ENCODE measurements at places on chromosomes 2 and 18.
A peak's percentile ranks its signal among the peaks of the same experiment; 100 is the strongest.

- peak; percentile 67 for DNase-seq
These were observed 2.3 kb downstream of the NEUROD1 start for GRCh38 chr2:181677912-181678586.

DNA sequence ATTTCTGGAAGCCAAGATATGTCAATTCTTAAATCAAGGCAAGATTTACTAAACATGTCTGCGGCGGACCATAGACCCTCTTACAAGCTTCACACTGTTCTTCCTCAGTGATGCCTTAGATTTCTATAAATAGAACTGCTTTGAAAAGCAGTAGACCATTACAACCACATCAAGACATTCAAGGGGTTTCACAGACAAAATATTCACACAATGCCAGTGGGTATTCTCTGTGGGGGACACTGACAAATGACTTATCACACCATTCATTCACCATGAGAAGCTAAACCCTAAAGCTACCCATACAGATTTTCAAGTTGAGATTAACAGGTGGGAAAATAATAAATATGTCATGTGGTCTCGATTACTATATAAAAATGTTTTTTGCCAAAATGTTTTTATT, 15.9 kb upstream of the LRRTM4 start:
- DNase-seq, result no peak

DNA sequence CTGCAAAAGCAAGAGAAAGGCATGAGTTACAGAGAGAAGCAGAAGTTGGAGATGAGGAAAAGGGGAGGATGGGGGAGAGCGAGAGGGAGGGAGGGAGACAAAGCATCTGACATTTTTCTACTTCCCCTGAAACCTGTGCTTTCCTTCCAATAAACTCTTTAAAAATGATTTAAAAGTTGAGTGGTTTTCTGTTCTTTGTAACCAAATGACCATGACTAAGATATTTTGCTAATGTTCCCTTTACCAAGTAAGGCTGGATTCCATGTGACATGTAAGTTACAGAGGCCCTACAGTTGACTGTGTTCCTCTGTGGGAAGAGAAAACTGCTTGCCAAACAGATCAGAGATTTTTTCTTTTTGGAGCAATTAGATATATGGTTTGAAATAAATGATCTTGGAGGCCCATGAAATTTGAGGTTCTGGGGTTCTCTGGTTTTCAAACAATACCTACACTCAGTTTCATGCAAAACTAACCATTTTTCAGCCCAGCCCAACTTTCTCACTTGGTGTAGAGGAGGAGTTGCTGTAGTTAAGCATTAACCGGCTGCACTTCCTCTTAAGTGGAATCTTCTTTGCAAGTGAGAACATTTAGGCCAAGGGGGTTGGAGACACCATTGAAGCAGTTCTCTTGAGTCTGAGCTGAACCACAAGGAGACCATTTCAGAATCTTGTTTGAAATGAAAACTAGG, 34.5 kb downstream of the INSIG2 start:
- DNase-seq, result peak; percentile 49

DNA sequence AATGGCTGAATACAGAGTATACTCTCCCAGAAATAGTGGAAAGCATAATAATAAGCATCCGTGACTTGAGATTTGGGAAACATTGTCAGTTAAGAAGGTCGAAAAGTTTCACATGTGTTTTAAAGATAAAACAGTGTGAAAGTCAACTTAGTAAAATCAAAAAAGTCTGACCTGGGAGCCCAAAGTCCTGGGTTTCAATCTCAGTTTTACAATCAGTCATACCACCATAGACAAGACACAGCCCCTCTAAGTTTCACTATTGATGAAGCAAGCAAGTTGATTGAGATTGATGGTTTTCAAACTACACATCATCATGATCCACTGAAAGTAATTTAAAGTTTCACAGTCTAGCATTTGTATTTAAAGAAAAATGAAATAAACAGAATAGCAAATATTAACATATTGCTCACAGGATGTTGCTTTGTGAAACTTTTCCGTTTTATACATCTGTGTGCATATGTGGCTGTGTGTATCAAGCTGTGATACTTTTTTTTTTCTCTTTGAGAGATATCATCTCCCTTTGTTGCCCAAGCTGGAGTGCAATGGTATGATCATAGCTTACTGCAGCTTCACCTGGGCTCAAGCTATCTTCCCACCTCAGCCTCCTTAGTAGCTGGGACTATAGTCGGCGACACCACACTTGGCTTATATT, 71.1 kb downstream of the PIK3C3 start:
- DNase-seq, result peak; percentile 41

GRCh38 chr2:72185206-72185605, 37.5 kb upstream of the CYP26B1 start:
- DNase-seq, result no peak

- DNase-seq, result no peak
These were observed 20.8 kb downstream of the IMMT start for GRCh38 chr2:86174445-86174844.

GRCh38 chr18:58893388-58894099, 28.9 kb downstream of the ZNF532 start:
- DNase-seq, result no peak

GRCh38 chr2:40256008-40256407, 195.9 kb downstream of the SLC8A1 start:
- DNase-seq, result no peak

DNA sequence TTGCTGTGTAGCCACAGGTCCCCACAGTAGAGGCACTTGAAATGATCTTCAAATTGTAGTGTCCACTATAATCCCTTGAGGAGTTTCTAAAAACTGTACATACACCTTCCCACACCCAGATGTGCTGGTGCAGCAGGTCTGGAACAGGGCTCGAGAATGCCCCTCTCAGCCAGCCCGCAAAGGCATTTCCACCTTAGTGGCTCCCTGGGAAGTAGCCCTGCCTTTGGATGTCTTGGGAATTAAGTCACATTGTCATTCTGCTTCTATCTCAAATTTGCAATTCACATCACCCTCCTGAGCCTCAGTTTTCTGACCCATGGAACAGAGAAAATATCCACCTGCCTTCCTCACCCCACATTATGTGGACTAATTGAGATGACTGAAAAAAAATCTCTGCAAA, 44.3 kb upstream of the TCF7L1 start:
- DNase-seq, result no peak

- DNase-seq, result no peak
These were observed 153.5 kb downstream of the AGPS start for GRCh38 chr2:177545981-177546585.

DNA sequence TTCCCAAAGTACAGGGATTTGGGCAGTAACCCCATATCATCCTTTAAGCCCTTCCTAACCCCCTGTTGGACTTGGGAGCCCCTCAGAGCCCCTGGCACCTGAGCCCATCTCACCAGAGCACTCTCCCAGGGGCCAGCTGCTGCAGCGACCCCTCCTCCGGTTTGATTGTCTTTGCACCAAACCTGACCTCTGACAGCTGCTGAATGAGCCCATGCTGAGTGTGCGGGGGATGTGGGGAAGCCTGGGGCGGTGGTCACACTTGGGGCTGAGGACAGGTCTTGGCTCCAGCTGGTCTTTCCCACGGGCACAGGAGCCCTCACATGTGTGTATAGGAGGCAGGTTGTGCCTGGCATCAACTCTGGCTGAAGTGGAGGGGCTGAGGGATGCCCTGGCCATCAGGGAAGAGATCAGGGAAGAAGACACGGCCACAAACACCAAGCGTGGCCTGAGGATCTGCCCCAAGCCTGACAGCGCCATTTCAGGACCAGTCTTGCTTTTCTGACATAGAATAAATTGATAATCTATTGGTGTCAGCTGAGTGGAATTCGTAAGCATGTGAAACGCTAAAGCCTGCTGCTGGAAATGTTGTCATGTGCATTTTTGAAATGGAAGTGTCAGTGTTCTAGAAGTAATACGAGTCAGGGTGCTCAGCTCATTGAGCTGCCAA, 102.4 kb downstream of the ACKR3 start:
- DNase-seq, result no peak
